Activated naive CD4-positive, alpha-beta T cell treated with Interleukin-2 at 50 U/mL for 16 hours (primary cell): ENCODE measurements at places on chromosomes 12 and 14.

DNA sequence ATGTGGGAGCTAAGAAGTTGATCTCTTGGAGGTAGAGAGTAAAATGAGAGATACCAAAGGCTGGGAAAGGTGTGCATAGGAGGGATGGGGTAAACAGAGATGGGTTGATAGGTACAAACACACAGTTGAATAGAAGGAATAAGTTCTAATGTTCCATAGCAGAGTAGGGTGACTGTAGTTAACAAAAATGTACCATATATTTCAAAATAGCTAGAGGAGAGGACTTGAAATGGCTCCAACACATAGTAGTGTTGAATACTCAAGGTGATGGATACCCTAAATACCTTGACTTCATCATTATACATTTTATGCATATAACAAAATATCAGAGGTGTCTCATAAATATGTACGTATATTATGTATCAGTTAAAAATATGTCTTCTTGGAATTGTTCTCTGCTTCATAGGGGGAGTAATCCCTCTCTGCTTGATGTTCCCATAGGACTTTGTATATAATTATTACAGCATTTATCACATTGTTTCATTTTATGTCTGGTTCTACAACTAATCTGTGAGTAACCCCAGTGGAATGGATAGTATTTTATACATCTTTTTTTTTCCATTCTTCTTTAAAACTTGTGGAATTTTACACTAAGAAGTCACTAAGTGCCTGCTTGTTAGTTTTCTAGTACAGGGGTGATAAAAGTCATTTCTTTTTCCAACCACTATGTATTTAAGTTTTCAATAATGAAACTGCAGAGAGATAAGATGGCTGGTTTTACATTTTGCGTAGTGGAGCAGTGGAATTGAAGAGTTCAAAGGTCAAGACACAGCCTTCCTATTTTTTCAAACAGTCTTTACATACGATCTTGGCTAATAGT is 1940.0 kb upstream of the SEL1L start:
- DNase-seq = no peak

DNA sequence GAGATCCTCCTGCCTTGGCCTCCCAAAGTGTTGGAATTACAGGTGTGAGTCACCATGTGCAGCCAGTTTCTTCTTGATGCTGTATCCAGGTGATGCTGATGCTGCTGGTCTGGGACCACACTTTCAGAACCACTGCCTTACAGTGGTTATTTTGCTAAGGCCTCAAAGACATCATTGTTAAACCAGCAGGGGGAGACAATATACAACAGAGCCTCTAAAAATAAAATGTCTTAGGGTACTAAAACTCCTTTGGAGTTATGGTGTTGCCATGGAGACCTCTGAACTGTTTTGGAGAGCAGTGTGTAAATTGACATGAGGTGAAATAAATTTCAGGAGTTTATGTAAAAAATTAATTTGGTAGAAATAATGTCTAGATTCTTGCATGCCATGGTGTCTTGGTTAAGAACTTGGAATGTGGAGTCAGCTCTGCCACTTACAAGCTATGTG is 1.1 kb upstream of the ARG2 start:
- DNase-seq = no peak

DNA sequence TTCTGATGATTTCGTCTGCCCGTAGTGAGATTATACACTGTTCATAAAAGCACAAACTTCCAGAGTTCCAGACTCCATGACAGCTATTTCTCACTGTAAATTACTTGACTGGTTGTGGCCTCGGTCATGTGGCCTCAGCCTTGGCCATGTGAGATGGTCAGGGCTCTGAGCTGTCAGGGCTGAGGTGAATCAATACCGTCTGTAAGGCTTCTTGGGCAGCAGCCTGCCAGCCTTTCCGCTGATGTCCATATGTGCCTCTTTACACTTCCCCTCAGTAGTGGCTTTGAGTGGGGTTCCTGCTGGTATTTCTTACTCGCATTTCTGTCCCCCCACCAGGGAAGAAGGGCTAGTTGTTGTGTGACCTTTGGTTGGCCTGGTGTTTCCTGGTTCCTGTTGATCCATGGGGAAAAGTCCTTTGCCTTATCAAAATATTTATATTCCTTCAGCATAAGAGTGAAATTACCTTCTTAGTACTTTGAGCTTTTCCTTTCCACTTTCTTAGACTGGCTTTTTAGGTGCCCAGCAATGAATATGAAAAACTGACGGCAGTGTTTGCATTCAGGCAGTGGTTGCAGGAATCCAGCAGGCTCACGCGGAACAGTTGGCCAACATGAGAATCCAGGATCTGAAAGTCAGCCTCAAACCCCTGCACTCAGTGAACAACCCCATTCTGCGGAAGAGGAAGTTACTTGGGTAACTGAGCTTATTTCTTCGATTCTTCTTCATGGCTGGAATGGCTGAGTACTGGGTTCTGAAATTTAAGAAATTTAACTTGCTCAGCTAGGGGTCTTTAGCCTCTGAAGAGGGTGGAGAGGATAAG is 46.1 kb downstream of the MAPKAPK5 start:
- no peak for DNase-seq

DNA sequence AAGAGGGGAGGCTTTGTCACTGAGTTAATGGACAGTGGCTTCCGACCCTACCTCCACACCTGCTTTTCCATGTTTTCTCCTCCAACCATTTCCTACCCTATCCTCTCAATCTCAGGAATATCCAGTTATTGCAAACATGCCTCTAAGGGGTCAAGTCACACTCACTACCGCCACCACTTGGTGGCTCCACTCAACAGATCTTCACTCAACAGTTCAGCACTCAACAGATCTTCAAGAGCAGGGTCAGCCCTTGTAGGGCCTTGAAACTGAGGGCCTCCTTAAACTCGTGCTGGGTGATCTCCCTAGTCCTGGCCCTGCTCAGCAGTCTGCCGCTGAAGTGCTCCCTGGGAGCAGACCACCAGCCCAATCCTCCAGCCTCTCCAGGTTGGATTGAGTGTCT is 14.2 kb downstream of the ZNF641 start:
- no peak for DNase-seq

DNA sequence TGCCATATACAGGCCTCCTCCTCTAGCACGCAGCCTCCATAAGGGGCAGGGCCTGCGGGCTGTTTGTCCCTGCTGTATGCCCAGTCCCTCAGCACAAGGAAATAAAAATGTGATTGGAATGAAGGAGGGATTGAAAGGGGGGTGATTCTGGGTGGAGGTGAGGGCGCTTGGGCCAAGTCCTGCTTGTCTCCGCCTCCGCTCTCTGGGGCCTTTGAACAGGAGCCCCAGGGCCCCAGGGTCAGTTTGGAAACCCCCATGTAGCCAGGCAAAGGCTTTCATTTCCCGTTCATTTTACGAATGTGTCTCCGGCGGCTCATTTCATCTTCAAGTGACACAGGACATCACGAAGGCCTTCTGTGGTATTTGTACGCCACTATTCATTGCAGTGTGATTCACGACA is 4.5 kb upstream of the CACNA2D4 start:
- DNase-seq = no peak
